ENCODE measurements at places on chromosomes 3 and 15. TPM values are rescaled to one million over a fixed set of nuclear protein-coding genes. Genes with fewer than 3 reads are reported as not detected.

DNA sequence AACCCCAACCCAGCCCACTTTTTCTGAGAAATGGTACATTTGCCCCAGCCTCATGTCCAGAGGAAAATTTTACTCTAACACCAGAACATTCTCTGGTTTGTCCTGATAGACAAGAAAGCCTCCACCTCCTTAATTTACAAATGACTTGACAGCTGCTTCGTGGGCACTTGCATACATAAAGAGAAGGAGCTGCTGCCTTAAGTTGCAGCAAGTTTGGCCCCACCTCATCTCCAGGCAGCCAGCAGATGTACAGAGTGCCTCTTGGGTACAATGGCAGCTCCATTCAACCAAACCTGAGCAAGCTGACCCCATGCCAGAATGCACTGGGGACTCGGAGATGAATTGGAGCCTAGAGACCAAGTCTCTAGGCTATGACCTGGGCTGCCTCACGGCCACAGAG lies 6.2 kb upstream of the H1-8 start:
- peak; percentile 42 for DNase-seq

GRCh38 chr3:54168451-54168850 lies 46.1 kb downstream of the CACNA2D3 start:
- DNase-seq = no peak

GRCh38 chr15:45402955-45403877 lies 24.9 kb upstream of the GATM start:
- DNase-seq = no peak

GRCh38 chr15:42954291-42954690 lies 33.7 kb upstream of the TTBK2 start:
- DNase-seq = no peak

DNA sequence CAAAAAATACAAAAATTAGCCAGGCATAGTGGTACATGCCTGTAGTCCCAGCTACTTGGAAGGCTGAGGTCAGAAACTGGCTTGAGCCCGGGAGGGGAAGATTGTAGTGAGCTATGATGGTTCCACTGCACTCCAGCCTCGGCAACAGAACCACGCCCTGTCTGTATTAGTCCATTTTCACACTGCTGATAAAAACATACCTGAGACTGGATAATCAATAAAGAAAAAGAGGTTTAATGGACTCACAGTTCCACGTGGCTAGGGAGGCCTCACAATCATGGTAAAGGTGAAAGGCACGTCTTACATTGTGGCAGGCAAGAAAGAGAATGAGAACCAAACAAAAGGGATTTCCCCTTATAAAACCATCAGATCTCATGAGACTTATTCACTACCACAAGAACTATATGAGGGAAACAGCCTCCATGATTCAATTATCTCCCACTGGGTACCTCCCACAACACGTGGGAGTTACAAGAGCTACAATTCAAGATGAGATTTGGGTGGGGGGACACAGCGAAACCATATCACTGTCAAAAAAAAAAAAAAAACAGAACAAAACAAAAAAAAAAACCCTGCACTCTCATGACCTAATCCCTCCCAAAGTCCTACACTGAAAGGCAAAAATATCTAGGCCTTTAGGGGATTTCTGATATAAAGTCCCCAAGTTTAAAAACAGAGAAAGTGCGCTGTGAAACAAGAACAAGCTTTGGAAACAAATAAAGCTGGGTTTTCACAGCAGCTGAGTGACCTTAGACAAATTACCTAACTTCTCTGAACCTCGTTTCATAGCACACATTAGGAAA lies 224.7 kb downstream of the IGSF11 start:
- DNase-seq = no peak

- no peak for DNase-seq
These were observed 69.5 kb downstream of the TIPARP start for GRCh38 chr3:156743859-156744258.

The MRAS gene
- total RNA-seq = 53.3 TPM

The SCAANT1 gene
- not detected for total RNA-seq

- no peak for DNase-seq
These were observed 52.7 kb downstream of the RAD54L2 start for GRCh38 chr3:51591231-51591630.

DNA sequence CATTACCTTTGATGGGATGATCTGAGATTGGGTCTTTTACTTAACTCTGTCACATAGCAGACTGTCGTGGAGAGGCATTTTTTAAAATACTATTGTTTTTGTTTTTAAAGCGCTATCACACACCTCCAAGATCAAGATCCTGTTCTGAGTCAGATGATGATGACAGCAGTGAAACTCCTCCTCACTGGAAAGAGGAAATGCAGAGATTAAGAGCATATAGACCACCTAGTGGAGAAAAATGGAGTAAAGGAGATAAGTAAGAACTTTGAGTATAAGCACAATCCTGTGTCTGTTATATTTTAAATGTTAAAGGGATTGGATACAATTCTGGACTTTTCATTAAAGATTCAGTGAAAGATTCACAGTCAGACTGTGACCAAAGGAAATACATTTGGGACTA lies 18.4 kb upstream of the ZBTB47 start:
- DNase-seq = no peak

GRCh38 chr15:31831596-31831995 lies 198.7 kb upstream of the CHRNA7 start:
- no peak for DNase-seq

The GATA2 gene
- total RNA-seq = 0.31 TPM

DNA sequence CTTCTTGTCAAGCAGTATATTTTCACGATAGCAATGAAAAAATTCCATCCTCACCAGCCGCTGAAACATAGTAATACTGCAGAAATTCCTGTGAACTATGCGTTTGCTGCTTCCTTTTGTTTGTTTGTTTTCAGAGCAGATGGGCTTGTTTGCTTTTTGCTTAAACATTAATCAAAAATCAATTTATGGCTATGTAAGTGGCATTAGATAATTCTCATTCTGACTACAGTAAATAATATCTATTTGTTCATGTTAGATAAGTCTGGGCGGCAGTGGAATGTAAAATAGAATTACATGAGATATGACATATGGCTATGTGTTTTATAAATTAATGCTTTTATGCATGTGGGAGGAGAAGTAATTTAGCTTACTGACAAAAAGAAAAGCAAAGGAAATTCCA lies 163.7 kb downstream of the PGPEP1L start:
- no peak for DNase-seq

GRCh38 chr15:40911141-40911540 lies 16.9 kb downstream of the VPS18 start:
- DNase-seq = no peak

- DNase-seq = peak; percentile 89
These were observed 559 bp downstream of the PKM start for GRCh38 chr15:72230197-72231065.

DNA sequence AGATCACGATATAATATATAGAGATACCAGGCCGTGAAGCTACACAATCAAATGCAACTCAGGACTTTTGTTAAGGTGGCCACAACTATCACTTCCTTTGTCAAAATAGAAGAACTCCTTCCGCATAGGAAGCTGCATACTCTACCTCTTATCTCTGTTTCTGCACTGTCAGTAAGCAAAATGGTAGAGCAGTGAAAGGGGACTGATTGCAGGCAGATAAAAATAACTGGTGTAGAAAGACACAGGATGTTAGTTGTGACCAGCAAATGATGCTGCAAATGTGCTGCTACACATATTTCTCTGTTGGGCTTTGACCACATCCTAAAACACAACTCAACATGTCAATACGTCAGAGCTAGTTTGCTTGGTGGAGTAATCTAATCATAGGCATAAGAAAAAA lies 16.3 kb upstream of the TRAT1 start:
- no peak for DNase-seq

DNA sequence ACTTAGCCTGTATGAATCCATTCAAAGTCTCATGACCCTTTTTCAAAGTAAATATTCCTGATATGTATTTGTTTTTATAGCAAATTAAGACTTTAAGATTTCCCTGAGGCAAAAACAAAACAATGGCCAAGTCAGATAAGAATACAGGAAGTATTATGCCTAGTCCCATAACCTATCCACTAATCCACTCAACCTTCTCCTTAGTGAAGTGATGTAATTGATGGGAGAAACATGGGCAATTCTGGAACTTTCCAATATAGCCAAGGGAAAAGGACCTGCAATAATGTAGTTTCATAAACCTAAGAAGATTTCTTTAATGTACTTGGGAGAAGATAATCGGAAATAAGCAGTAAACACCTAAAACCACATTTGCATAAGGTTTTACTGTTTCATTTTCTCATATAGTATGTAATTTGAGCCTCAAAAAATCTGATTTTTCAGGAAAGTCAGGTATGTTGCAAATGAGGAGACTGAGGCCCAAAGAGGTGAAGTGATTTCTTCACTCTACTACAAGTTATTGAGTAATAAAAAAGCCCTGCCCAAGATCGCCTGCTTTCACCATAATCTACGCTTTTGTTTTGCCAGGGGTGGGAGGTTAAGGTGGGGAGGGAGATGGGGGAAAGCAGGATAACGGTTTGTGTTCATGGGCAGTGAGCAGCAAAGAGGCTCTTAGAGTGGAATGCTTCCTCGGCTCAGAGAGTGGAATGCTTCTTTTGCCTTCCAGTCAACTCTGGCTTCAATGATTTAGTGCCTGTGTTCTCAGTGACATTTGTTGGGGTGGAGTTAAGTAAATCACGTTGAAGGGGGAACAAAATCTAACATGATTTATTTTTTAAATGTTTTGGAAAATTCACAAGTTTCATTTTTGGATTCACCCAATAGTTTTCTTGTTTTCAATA lies 95.0 kb upstream of the FNDC3B start:
- DNase-seq = no peak

DNA sequence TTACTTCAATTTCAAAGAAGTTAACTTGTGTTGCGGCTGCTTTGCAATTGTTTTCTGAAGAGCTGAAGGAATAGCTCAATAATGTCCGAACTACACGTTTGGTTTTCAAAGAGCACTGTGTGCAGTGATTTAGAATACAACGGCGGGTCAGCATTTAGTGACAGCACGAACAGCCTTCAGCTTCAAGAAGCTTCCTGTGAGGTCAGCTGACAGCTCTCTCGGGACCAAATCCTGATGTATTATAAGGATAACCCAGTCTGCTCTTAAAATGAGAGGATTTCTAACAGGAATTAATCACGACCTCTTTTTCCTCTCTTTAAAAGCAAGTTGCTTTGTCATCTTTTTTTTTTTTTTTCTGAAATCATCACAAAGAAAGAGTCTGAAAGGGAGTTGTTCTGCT lies 97.9 kb upstream of the UNC13C start:
- no peak for DNase-seq

- DNase-seq = no peak
These were observed 19.7 kb upstream of the MFGE8 start for GRCh38 chr15:88932875-88933330.

The XCR1 gene
- total RNA-seq = not detected

All from occipital lobe (tissue), 3 donors.